ENCODE measurements at places on chromosomes 3 and 15.

DNA sequence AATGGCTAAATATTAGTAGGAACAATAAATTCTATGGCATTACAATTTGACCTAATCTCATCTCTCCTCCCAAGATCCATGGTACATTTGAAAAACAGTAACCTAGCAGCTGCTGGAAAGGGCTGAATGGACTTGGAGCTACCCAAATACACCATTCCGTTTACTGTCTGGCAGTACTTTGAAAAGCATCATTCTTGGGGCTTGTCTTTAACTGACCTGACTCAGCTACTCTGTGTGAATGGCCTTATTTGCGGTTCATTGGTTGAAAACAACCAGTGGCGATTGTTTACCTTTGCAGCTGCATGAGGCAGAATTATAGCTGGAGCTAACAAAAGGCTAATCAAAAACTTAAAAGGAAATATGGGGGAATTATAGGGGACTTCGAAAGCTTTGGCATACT, 311.2 kb upstream of the MCTP2 start:
- no peak for DNase-seq

GRCh38 chr15:38631119-38632075, 66.8 kb upstream of the RASGRP1 start:
- no peak for DNase-seq

GRCh38 chr3:192339214-192339613, 388.1 kb downstream of the FGF12 start:
- DNase-seq, result no peak

- DNase-seq, result no peak
Measured at GRCh38 chr3:57093971-57094535, 33.6 kb downstream of the SPATA12 start.

DNA sequence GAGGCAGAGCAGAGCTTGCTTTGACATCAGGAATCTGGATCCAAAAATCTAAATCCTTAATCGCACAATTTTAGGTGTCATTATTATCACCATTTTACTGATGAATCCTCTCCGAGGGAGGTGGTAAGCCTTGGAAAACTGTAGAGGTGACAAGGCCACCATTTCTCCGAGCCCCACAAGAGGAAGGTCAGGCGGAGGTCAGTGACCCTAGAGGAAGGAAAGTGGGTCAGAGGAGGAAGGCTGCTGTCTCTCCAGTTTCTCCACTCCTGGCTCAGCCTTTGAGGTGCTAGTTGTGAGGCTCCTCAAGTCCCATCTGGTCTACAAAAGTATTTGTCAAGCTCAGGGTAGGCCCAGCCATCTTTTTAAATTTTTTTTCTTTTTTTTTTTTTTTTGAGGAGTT, 3.2 kb downstream of the DVL3 start:
- no peak for DNase-seq

- no peak for DNase-seq
Measured at GRCh38 chr3:49972656-49973055, 32.7 kb downstream of the RBM6 start.

GRCh38 chr15:101689901-101690300, 34.4 kb downstream of the TARS3 start:
- no peak for DNase-seq

GRCh38 chr3:170614214-170614966, 28.5 kb upstream of the SLC7A14 start:
- DNase-seq, result no peak

GRCh38 chr3:140536926-140537726, 140.7 kb upstream of the TRIM42 start:
- no peak for DNase-seq

- DNase-seq, result no peak
Measured at GRCh38 chr15:64072812-64073211, 20.8 kb downstream of the CIAO2A start.

DNA sequence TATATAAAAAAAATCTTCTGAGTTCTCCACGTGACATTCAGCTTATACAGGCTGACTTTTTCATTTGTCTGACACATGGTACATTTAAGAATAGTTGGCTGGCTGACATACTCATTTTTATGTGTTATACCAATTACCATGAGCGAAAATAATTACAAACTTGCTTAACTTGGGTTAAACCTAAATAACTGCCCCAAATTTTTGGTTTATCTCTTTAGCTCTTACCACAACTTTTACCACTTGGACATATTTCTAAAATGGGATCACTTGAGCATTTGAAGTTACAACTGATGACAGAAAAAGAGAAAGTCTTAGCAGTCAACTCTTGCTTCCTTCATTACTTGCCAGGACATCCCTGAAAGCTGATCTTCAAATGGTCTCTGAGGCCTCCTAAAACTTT, 618.1 kb downstream of the RBMS3 start:
- no peak for DNase-seq

GRCh38 chr3:45816544-45816943, 20.2 kb upstream of the SLC6A20 start:
- no peak for DNase-seq

DNA sequence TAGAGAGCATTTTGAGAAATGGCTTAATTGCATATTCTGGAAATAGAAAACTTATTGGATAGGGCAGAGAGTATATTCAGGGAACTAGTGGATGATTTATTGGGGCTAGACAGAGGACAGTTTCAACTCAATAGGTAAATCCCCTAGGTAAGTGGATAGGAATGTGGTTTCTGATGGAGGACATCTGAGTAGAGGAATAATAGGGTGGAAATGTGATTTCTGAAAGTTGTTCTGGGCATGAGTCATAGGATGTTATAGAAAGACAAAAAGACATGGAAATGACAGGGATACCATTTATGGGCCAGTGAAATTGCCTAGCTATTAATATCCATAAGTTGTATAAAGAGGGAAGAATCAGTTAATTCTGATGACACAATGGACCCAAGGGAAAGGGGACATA, 563.3 kb upstream of the GOLIM4 start:
- no peak for DNase-seq

DNA sequence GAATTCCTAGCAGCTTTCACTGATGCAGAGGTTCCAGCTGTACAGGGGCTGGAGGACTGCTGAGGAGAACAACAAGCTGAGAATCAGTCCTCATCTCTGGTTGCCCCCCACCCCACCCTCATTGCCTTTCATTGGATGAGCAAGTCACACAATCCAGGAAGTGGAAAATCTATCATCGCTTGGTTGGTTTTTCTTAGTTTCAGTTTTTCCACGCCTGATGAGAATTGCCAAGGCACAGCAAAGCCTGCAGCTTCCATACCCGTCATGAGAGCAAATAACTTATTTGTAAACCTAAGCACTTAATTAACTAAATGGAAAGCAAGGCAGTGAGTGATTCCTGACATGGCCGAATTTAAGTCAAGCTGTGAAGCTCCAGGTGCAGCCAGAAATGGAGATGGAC, 21.4 kb upstream of the LIPC start:
- no peak for DNase-seq

DNA sequence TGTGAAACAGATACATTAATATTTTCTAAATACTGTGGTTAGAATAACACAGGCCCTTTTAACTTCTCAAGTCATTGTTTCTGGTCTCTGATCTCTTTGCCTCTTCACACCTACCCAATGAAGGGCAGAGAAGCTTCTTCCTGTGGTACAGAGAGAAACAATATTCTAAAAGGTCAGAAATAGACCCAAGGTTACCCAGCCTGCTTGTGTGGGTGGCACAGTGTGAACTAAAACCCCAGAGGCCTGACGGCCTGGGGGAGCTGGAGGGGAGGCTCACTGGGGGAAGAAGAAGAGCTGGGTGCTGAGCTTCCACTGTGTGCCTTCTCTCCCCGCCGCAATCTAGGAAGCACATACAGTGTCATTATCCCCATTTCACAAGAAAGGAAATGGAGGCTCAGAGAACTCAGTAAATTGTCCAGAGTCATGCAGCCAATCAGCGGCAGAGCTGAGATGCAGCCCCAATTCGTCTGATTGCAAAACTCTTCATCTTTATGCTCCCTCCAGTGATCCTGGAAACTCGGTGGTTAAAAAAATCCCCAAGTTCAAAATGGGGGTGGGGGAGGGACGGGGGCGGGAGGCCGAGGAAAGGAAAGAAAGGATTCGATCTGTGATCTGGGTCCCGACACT, 64.1 kb upstream of the HEG1 start:
- no peak for DNase-seq

Measured in cortex of kidney (tissue), 1 donor.